ENCODE measurements at places on chromosomes 3 and 15.

DNA sequence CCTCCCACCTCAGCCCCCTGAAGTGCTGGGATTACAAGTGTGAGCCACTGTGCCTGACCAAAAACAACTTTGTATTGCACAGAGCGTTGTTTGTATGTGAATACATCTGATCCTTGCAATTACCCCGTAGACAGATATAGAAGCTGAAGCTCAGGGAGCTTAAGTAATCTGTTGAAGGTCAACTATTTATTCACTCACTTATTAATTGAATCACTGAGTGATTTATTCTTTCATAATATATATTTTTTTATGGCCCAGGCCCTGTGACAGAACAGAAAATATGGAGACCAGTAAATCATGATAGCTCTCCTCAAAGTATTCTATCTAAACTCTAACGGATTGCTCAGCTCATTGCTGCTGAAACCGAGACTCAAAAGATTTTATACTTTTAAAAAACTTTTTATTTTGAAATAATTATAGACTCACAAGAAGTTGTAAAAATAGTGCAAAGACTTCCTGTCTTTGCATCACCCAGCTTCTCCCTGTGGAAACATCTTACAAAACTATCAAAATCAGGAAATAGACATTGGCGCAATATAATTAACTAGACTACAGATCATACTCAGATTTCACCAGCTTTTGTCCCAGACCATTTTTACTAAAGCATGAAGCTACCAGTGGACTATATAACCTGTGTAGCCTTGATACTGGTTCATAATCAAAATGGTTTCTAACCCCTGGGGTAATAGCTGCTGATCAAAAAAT, 466.1 kb downstream of the PDCD6IP start:
- DNase-seq: no peak

DNA sequence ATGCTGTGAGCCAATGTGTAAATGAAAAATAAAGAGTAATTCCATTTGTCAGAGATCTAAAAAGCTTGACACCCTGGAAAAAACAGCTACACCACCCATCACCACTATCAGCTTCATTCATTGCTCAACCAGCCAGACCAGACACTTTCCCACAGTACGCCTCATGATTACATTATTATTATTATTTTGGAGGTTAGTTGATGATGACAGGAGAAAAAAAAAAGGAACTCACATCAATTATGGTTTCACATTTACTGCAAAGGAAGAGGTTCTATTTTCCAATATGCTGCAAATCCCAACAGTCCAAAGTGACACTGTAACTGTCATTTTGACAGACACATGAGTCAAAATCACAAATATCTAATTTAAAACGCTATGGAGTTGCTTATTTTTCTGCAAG, 134.7 kb upstream of the TSC22D2 start:
- no peak for DNase-seq

DNA sequence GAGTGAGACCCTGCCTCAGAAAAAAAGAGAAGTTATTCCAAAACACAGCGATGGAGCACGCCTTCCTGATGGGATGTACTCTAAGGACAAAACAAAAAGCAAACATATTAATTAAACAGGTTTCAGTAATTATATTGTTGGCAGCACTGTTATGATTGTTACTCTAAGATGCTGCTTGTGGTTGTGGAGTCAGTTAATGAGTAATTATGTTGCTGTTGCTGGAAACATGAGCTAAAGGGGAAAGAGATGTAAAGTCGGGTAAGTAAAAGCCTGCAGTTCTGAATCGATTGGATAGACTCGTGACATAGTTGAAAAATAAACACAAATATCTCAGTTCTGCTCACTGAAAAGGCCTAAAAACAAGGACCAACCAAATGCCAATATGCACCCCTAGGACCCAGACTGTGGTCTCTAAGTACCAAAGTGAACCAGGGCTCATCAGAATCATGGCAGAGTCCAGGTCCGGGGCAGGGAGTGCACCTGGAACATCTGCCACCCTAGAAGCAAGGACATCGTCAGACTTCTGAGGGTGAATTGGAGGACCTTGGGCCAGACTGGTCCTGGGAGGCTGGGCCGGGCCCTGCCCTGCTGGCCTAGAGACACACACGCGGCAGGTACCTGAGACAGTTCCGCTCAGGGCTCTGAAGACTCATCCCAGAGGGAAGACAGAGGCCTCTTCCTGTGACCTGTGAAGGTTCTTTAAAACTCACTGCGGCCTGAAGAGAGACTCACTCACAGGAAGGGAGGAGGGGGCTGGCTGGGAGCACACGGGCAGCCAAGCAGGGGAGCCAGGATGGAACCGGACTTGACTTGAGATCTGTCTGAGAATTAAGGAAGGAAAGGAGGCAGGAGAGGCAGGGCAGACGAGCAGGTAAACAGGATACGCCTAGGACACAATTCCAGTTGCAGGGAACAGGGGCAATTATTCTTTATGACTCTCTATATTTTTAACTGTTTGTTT, 140.5 kb downstream of the LRRK1 start:
- DNase-seq: no peak

GRCh38 chr3:177528306-177529070, 331.2 kb upstream of the TBL1XR1 start:
- no peak for DNase-seq

- DNase-seq: no peak
Observed at GRCh38 chr3:55247666-55248065, 239.4 kb downstream of the WNT5A start.

- DNase-seq: no peak
Observed at GRCh38 chr3:133895208-133896001, at the start of gene RAB6B. Gene RAB6B, minus strand, starts transcription at chr3:133895882. Its CDS starts 416 bp downstream, at chr3:133895466.

DNA sequence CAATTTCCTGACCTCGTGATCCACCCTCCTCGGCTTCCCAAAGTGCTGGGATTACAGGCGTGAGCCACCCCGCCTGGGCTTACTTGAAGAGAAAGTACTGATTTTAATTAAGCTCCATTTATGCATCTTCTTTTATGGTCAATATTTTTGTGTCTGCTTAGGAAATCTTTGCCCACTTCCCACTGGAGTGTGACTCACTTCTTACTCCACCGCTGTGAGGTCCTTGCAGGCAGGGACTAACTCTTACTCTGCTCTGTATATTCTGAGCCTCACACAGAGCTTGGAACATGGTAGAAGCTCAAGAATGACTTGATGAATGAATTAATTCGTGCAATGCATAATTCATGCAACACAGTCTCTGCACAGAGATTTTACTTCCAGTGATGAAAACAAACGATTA, 2.9 kb upstream of the TM4SF19 start:
- no peak for DNase-seq

- DNase-seq: no peak
Observed at GRCh38 chr3:10867384-10867783, 51.4 kb downstream of the SLC6A11 start.

- no peak for DNase-seq
Observed at GRCh38 chr3:35596335-35596995, 42.9 kb upstream of the ARPP21 start.

DNA sequence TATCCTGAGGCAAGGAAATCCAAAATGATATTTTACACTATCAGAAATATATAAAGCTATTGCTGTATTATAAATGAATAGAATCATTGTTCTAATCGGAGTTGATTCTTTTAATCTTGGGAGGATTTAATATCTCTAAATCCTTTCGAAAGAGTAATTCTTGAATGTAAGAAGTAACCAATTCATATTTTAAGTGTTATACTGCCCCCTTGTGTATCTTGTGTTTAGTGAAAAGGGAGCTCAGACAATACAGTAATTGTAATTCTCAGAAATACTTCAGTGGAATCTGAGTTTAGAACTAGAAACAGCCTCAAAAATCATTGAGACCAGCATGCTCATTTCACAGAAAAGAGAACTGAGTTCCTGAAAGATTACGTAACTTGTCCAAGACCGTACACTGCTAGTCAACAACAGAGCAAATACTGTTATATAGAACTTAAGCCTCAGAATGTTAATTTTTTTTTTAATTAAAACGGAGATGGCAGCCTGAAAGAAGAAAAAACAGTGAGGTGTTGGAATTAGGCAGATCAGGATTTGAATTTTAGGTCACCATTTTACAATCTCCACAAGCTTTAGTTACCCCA, 42.9 kb downstream of the PLCH1 start:
- DNase-seq: no peak

Measured in activated CD4-positive, alpha-beta memory T cell treated with anti-CD3 and anti-CD28 coated beads, Interleukin-2, amount 10 ng/mL, durations not matched to agents 7 days and 5 days (primary cell).